ENCODE measurements at places on chromosomes 5 and 9. TPM values are rescaled to one million over a fixed set of nuclear protein-coding genes. Genes with fewer than 3 reads are reported as not detected.
A peak's percentile ranks its signal among the peaks of the same experiment; 100 is the strongest.

GRCh38 chr5:117800261-117800660 lies 1188.1 kb downstream of the DTWD2 start:
- DNase-seq: no peak

DNA sequence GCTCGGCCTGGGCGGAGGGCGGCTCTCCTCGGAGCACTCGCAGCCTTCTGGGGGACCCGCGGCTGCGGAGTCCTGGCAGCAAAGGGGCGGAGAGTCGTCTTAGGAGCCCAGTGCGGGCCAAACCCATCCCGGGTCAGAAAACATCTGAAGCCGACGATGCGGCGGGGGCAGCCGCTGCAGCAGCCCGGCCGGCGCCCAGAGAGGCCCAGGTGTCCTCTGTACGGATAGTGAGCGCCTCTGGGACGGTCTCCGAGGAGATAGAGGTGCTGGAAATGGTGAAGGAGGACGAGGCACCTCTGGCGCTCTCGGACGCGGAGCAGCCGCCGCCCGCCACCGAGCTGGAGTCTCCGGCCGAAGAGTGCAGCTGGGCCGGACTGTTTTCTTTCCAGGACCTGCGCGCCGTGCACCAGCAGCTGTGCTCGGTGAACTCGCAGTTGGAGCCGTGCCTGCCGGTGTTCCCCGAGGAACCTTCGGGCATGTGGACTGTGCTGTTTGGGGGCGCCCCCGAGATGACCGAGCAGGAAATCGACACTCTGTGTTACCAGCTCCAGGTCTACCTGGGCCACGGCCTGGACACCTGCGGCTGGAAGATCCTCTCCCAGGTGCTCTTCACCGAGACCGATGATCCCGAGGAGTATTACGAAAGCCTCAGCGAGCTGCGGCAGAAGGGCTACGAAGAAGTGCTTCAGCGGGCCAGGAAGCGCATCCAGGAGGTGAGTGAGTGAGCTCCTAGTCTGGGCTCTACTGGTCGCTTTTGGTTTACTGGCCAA lies 1.2 kb downstream of the JMY start:
- DNase-seq: peak; percentile 54

- DNase-seq: peak; percentile 94
These were observed 10.6 kb downstream of the PRR7 start for GRCh38 chr5:177456976-177457851.

GRCh38 chr5:72509401-72509800 lies 2.2 kb upstream of the ZNF366 start:
- no peak for DNase-seq

DNA sequence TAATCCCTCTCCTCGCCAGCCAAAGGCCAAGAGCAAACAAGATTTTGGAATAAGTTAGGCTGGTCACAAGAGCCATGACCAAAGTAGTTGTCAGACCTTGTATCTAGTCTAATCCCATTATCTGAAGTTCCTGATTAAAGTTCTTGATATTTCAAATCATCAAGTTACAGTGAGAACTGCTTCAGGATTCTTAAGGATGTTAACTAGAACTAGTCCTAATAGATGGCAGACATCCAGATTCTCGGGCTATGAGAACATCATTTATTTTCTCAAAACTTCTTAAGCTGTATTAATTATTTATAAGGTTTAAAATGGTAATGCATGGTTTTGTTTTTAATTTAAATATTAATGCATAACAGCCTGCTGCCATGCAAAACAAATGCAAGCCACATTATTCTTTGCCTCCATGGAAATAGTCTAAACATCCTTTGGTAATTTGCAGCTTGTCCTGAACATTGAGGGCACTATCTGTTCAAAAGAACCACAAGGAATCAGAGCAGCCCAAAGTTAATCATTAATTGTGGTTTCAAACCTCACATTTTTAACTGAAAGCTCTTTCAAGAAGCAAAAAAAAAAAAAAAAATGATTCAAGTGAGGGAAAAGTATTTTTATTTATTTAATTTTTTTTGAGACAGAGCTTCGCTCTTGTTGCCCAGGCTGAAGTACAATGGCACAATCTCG lies 95.1 kb downstream of the TTC39B start:
- DNase-seq: no peak

GRCh38 chr5:73917433-73917832 lies 291.4 kb downstream of the ARHGEF28 start:
- no peak for DNase-seq

GRCh38 chr5:111779260-111779921 lies 22.4 kb upstream of the NREP start:
- peak; percentile 19 for DNase-seq

DNA sequence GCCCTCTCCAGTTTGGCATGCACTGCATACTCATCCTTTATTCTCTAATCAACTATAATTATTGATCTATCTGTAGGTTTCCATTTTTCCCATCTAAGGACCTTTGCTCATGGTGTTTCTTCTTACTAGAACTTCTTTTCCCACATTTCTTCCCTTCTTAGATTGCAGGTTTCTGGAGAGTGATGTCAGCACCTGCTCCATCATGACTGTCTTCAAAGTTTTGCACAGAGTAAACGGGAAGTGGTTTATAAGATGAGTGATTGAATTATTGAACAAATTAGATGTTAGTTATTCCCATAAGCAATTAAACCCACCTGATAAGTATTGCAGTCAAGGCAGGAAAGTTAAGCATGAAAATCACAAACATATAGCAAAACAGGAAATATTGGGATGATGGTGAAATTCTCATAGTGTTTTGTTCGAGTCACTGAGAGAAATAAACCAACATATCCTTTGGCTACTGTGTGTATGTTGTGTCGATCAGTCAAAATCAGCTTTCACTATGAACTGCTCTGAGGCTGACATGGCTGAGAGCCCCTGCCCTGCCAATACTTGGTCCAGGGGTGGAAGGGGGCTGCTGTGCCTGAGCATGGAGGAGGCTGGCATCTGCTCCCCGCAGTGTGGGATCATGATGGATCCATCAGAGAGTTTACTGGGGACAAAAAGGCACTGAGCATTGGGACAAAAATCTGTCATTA lies 45.5 kb upstream of the S1PR3 start:
- no peak for DNase-seq

- no peak for DNase-seq
These were observed 173.8 kb downstream of the AUH start for GRCh38 chr9:91187965-91188344.

DNA sequence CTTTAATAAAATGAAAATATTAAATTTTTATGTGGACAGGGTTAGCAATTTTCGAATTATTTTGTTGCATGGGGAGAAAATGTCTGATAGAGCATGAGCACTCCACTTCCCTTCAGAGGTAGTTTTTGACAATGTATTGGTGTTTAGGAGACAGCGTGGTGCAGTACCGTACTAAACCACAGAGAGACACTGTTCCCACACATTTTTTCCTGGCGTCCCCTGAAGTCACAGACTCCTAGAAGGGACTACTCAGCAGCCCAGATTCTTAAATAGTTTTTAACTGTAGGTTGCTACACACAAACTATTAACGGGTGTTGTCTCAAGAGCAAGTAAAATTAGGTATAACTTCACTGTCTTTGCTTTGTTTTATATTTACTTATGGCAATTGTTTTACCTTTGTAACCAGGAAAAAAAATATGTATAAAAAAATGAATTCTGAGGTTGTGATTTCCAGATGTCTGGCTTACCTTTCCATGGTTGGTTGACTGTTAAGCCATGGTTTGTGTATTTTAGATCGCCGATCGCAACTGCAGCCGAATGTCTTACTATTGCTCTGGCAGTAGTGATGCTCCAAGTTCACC lies 171.2 kb downstream of the DOCK8 start:
- peak; percentile 83 for DNase-seq

GRCh38 chr9:14956208-14956607 lies 46.0 kb upstream of the FREM1 start:
- no peak for DNase-seq

DNA sequence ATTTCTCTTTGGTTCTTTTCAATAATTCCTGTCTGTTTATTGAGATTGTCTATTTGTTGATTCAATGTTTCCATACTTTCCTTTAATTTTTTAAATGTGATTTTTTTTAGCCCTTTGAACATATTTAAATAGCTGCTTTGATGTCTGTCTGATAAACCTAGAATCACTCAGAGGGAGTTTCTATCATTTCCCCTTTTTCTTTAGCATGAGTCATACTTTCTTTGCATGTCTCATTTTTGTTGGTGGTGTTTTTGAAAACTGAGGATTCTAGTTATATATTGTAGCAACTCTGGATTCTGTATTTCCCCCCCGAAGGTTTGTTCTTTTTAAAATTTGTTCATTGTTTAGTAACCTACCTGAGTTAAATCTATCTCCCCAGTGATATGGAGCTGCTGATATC lies 24.2 kb upstream of the ZNF618 start:
- DNase-seq: no peak

- DNase-seq: no peak
These were observed 31.1 kb downstream of the PTTG1 start for GRCh38 chr5:160452795-160453194.

- no peak for DNase-seq
These were observed 158.5 kb downstream of the TRPM3 start for GRCh38 chr9:70962761-70963440.

DNA sequence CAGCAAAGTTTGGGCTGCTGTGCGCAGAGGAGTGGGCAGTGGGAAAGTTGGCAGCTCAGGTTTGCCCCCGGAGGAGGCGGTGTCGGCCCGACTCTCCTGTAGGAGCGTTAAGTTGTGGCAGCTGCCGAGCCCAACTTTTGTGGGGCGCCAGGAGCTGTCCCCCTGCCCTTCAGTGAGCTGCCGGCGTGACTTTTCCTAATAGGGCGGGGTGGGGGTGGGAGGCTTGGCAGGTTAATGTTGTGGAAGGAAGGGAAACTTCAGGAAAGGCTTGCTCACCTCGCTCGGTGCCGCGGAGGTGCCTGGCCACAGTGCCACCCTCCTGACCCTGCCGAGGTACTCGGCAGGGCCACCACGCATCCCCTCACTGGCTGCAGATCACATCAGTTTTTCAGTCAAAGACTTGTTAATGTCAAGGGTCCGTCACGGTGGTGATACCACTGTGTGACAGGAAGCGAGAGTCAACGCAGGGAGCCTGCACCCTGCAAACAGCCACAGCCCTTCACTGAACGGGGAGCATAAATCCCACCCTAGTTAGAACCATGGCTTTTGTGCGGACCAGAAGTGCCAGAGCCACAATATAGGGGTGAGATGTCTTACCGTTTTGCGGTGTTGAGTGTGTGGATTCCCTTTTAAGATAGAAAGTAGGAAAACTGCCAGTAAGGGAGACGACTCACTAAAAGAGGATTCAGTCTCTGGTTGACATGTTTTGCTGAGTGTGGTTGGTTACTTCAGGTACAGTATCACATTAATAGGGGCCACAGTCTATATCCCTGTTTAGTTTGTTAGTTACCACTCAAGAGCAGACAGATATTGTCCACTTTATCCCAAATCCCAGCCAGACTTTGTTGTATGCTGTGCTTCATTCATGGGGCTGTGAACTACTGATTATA lies 796 bp downstream of the LNPEP start:
- peak; percentile 25 for DNase-seq

DNA sequence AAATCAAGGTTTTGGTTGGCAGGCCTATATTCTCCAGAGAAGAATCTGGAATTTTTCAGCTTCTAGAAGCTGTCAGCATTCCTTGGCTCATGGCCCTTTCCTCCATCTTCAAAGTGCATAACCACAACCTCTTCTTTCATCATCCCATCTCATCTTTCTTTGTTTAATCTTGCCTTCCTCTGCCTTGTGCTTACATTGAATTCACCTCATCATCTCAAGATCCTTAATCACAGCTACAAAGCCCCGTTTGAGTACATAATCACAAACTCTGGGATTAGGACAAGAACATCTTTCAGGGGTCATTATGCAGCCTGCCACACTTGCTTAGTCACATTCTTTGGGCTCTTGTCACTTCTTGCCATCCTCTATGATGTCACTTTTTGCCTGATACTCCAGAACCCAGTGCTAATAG lies 130.3 kb downstream of the FOXD1 start:
- peak; percentile 46 for DNase-seq

DNA sequence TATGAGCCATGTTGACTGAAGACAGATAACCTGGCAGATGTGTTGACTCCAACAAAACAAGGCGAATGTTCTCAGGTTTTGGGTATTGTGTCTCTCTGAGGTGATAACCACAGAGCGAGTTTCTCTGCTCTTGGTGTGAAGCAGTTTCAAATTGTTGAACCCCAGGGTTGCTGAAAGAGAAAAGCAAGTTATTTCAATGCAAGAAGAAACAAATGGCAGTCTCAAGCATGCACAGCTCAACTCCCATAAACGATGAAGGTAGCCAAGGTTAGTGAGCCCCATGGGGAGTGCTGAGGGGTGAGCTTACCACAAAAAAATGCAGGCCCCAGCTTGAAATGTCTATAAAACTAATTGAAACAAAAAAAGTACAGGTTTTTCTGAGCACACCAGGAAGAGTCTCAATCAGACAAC lies 220.8 kb upstream of the DAPK1 start:
- no peak for DNase-seq

- no peak for DNase-seq
These were observed 1.7 kb downstream of the GRHPR start for GRCh38 chr9:37424204-37424685.

- no peak for DNase-seq
These were observed 169.6 kb downstream of the ASTN2 start for GRCh38 chr9:117245175-117245829.

DNA sequence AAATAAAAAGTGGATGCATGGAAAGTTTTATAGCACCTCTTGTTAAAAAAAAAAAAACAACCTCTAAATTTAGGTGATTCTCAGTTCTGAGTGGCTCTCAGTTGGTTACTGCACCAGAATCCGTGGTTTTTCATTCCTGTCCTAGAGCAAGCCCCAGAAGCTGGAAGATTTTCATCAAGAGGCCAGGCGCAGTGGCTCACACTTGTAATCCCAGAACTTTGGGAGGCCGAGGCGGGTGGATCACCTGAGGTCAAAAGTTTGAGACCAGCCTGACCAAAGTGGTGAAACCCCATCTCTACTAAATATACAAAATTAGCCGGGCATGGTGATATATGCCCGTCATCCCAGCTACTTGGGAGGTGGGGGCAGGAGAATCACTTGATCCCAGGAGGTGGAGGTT lies 27.2 kb upstream of the SLC9A3 start:
- DNase-seq: no peak

GRCh38 chr5:154861946-154862345 lies 3.5 kb downstream of the CNOT8 start:
- no peak for DNase-seq

- no peak for DNase-seq
These were observed 79.8 kb downstream of the NIPSNAP3B start for GRCh38 chr9:104843644-104844240.

The CMBL gene
- total RNA-seq: 35.7 TPM

The RAB3C gene
- total RNA-seq: not detected

The C9orf50 gene
- not detected for total RNA-seq

The PPIC gene
- total RNA-seq: 14.6 TPM

The C5orf46 gene
- 59.9 TPM for total RNA-seq

The CDX1 gene
- not detected for total RNA-seq

The PLEKHG4B gene
- 1.4 TPM for total RNA-seq

The GFPT2 gene
- 2.2 TPM for total RNA-seq

The TMEM38B gene
- 16.0 TPM for total RNA-seq

The PCDHA12 gene
- 8.2 TPM for total RNA-seq

The TMEFF1 gene
- not detected for total RNA-seq

The IQGAP2 gene
- not detected for total RNA-seq

The EGFLAM gene
- not detected for total RNA-seq

The IL5 gene
- not detected for total RNA-seq

The STXBP1 gene
- 12.2 TPM for total RNA-seq
